ENCODE measurements at places on chromosomes 5 and 9.
A peak's percentile ranks its signal among the peaks of the same experiment; 100 is the strongest.

DNA sequence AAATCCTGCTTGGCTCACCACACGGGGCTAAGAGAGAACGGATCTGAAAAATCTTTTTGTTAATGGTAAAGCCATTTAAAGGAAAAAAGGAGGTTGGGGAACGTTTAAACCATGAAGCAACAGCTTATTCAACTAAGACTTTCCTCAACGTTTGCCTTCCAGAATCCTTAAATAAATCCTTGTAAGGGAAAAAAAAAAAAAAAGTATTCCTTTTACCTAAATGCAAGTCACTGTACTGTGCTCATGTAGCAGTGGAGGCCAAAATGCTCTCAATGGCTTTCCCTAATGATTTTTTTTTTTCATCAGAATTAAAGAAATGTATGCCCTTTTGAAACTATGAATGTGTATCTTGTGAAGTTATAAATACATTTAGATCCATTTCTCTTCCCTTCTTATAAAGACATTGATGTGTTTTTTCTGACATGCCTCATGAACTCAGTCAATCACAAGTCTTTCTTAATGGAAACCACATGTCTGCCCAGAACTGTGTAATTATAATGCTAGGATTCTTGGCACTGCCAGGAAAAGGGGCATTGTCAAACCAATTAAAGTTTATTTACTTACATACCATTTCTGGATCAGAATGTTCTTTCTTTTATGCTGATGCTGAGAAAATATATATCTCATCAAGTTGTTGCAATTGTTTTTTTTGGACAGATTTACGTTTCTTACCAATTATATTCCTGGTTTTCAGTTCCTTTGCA lies 107.5 kb downstream of the EBF1 start:
- DNase-seq = no peak

GRCh38 chr9:70569070-70569772 lies 154.8 kb upstream of the KLF9 start:
- no peak for DNase-seq

DNA sequence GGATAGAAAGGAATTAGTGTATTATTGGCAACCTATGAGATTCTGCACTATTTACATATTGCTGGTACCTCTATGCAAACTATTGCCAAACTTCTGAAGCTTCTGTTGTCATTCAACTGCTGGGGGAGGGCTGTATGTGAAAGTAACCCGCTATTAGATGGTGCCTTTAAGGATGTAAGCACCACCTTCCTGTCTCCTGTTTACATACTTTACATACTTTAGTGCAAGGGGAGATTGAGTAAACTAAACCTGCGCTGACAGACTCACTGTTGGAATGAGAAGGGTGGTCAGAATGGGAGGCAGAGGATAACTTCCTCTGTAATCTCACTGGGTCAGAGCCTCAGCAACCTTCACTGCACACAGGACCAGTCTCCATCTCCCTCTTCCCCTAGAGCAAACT lies 123.8 kb downstream of the NR3C1 start:
- DNase-seq = no peak

- DNase-seq = no peak
These were observed 109.3 kb upstream of the SPDL1 start for GRCh38 chr5:169474226-169474625.

- no peak for DNase-seq
These were observed 390.5 kb downstream of the ZNF608 start for GRCh38 chr5:124355928-124356327.

- DNase-seq = no peak
These were observed 159.2 kb upstream of the ALDH1B1 start for GRCh38 chr9:38233343-38233742.

- DNase-seq = peak; percentile 68
These were observed 5.3 kb upstream of the ACO1 start for GRCh38 chr9:32378993-32379729.

GRCh38 chr5:57408714-57409113 lies 73.9 kb downstream of the ACTBL2 start:
- no peak for DNase-seq

DNA sequence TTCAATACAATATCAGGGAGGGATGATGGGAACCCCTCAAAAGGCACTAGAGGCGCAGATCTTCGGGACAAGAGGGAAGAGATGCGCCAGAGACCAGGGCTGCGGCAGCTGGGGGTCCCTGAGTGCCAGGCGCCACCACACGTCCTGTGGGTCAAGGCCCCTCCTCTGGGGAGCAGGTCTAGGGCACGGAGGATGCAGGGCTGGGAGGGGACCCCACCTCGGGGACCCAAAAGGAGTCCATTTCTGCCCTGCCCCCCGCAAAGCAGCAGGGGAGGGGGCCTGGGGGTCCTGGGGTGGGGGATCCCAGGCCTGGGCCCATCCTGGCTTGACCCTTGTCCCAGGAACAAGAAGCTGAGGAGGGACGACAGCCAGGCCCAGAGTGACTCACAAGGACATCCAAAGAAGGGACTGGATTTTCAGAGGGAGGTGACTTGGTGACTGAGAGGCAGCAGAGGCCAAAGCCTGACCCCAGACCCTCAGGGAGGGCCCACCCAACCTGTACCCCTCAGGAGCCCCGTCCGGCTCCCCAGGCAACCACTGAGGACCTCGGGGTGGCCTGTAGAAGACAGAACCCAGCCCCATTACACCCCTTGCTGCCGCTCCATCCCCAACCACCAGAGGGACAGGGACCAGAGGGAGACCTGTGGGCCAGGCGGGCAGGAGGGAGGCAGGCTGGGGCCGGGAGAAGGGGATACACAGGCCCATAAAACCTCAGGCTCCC lies 54.2 kb downstream of the LRSAM1 start:
- DNase-seq = no peak

- no peak for DNase-seq
These were observed 39.6 kb downstream of the DMAC1 start for GRCh38 chr9:7760014-7760415.

GRCh38 chr5:32115985-32116384 lies 58.1 kb downstream of the GOLPH3 start:
- no peak for DNase-seq

- no peak for DNase-seq
These were observed 30.4 kb downstream of the RNF145 start for GRCh38 chr5:159178978-159179377.

DNA sequence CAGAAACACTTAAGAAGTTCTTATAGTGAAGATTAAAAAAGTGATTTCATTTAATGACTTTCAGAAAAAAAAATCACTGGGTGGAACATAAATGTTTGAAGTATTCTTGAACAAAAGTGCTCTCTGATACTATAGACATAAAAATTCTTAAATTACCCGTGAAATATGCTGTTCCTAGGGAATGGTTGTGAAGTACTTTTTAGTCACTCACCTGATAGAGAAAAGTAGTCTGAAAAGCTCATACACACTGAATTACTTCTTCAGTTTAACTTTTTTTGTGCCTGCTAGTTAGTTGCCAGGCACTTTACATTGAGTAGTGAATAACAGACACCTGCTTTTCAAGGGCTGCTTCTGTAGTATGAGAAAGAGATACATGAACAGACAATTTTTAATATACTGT lies 78.0 kb downstream of the SH3GL2 start:
- DNase-seq = no peak

- no peak for DNase-seq
These were observed 129.2 kb downstream of the HSD17B3 start for GRCh38 chr9:96172797-96173196.

DNA sequence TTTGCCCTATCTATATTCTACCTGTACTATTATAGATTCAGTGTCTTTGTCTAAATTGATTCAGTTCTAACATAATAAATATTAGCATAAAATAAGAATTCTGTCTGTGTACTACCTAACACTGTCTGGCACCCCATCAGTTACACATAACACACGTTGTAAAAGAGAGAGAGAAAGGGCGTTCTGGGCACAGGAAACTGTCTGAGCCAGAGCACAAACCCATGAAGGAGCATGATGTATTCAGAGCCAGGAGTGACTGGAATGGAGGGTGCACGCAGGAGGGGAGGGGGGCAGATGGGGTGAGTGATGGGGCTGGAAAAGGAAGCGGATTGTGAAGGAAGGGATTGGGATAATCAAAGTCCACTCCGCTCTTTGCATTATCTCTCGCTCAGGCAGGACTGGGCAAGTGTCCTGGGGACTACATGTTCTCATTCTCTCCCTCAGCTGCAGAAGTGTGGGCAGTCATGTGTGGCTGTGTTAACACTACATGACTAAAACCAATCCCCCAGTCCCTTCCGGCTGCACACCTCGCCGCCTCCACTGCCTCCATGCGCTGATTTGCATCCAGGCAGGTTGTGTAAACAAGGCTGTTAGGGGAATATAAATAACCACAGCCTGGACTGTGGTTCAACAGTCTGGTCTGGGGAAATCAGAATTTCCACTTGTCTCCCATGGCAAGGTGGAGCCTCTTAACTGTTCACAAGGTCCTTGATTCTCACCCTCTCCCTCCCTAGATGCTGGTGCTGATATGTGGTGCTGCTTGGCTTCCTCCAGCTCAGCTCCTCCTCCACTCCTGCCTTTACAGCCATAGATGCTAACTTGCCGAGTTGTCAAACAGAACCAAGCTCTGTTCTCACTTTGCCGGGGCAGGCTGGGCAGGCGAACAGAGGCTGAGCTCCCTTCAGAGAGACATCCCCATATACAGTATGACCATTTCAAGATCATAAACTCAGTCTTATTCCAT lies 367.5 kb upstream of the BRINP1 start:
- DNase-seq = peak; percentile 12

- DNase-seq = no peak
These were observed 481.9 kb downstream of the CHSY3 start for GRCh38 chr5:130386155-130386554.

GRCh38 chr5:100595152-100595811 lies 60.1 kb downstream of the FAM174A start:
- no peak for DNase-seq

GRCh38 chr9:36874921-36875320 lies 159.1 kb downstream of the PAX5 start:
- no peak for DNase-seq

GRCh38 chr9:136860933-136861873 lies 4.9 kb downstream of the EDF1 start:
- DNase-seq = no peak

GRCh38 chr9:131678499-131679111 lies 61.3 kb downstream of the RAPGEF1 start:
- no peak for DNase-seq

DNA sequence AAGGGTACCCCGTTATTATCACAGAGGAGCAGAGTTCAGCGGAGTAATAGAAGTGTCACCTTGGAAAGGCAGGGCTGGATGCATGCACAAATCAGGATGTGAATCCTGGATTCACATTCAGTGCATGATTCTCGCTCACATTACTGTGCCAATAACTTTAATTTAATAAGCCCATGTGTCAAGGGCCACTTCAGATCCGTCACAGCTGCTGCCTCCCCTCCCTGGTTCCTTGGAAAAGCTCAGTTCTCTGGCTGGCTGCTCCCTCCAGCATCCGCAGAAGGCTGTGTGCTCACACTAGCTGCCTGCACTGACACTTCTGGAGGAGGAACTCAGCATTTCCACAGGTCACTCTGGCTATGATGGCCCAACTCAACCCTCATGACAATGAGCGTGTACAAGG lies 256.8 kb upstream of the ADAMTS16 start:
- DNase-seq = peak; percentile 18

DNA sequence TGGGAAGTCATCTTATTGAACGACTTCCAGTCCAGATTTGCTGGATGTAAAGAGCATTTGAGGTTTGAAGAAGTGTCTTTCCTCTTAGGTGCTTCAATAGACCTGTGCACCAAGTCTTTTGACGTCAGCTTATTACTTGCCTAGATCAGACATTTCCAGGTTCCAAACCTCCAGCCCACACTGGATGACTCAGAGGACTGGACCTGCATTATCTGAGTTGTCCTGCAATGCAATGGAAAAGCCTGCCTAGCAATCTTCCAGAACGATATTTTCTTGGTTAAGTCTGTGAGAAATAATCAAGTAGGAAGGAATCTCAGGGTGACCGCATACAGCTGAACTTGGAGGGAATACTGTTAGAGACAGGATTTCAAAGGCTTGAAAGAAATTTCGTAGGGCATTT lies 147.2 kb upstream of the MOCS2 start:
- no peak for DNase-seq

DNA sequence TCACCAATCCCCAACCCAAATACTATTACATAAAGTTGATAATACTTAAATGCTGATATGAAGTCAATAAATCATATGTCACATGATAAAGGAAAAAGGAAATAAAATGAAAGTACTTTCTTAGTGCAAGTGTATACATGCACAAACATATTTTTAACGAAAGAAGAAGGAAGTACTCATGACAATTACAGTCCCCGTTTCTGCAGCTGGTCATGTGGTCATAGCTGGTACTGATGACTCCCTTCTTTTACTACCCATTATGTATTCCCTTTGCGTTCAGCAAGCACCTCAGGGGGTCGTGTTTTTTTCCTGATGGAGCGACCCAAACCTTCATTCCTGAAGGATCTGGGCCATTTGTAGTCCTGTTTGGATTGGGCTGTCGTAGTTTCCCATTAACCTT lies 27.3 kb downstream of the CENPP start:
- DNase-seq = no peak

DNA sequence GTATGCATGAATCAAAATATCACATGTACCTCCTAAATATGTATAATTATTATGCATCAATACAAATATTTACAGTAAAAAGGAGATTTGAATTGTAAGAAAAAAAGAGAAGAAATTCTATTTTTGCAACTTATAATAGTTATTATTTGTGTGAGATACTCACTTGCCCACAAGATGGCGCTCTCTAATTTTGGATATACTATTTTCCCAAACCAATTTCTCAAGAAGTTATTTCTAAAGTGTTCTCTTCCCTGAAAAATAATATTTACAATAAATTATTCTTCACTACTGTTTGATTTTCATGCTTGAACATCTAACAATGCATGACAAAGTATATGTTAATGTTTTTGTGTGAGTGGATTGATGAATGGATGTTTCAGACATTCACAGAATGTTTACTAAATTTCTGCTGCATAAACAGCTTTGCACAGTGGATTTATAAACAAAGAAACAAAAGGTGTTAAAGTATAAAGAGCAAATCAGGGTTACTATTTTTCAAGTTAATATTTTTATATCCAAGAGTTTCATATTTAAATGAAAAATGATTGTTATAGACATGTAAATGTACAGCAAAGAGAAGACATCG lies 503.4 kb downstream of the PDE4D start:
- DNase-seq = peak; percentile 17

- no peak for DNase-seq
These were observed 1.8 kb downstream of the RALGDS start for GRCh38 chr9:133119103-133119845.

GRCh38 chr9:79346350-79347020 lies 225.3 kb upstream of the TLE4 start:
- no peak for DNase-seq

- no peak for DNase-seq
These were observed 3.3 kb upstream of the SECISBP2 start for GRCh38 chr9:89314955-89315354.

DNA sequence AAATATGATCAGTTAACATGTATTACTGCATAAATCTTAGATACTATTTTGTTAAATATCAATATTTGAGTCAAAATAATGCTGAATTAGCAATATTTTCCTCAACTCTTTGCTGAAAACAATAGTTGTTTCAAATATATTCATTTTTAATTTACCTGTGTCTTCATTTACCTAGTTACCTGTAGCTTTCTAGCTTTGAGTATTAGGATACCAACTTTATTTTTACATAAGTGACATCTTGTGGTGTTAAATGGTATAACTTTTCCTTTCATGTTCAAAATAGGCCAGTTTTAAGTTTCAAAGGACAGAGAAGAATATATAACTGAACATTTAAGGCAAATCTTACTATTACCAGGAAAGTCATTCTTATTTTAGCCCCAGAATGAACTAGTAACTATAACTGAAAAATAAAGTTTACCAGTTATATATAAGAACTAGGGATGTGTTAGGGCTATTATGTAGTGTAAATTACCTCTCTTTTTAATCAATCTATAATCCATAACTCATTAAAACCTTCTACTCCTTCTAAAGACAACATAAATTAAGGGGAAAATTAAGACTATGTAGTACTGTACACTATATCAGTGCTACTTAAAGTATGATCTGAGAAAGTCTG lies 25.3 kb downstream of the AP3B1 start:
- no peak for DNase-seq
